Panc1 (cell line): ENCODE measurements at places on chromosomes 7 and 10.

GRCh38 chr7:47846138-47846836, 102.0 kb downstream of the PKD1L1 start:
- H3K27ac ChIP-seq = peak overlapping the region; percentile 70
- no peaks in the 10 kb centered on the region for H3K36me3 ChIP-seq
- H3K4me1 ChIP-seq = peaks cover 26% of the 10 kb centered on the region

DNA sequence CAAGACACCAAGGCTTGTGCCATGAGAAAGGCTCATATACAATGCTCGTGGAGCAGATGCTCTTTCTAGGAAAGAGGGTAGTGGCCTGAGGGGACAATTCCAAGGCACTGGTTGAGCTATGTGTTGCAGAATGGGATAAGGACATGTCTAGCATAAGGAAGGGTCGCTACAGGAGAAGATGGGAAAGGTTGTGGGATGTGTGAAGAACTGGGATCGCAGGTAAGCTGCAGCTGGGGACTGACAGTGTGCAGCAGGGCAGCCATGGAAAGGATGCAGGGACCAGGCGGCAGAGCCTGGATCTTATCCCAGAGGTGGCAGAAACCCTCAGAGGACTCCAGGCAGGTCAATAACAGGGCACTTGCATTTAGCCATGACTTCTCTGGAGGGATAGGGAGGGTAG, 56.1 kb downstream of the COBL start:
- no peaks in the 10 kb centered on the region for H3K4me1 ChIP-seq
- no peaks in the 10 kb centered on the region for H3K36me3 ChIP-seq
- H3K27me3 ChIP-seq = no peaks in the 10 kb centered on the region

- DNase-seq = no peak
- no peak overlapping the region for H3K4me3 ChIP-seq
- no peak overlapping the region for H3K27ac ChIP-seq
Measured at GRCh38 chr10:62710182-62710581, 94.3 kb upstream of the ADO start.

DNA sequence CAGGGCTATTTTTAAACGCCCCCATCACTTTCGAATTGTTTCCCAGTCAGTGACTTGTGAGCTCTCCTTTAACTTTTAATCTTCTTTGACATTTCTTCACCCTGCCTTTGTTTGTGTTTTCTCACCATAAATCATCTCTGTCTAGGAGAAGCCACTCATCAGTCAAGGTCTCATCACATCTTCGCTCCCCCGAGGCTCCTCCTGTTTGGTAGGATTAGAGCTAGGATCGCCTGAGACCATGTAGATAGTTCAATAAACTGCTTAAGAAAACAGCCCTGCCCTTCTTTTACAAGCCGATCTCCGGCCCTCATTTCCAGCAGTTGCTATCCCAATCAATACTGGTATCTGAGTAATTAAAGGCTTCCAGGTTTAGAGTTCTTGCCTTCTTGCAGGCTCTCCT, 472.8 kb upstream of the ADARB2 start:
- no peaks in the 10 kb centered on the region for H3K4me1 ChIP-seq
- no peak overlapping the region for H3K27ac ChIP-seq
- H3K27me3 ChIP-seq = no peaks in the 10 kb centered on the region
- no peaks in the 10 kb centered on the region for H3K36me3 ChIP-seq
- no peak overlapping the region for H3K4me3 ChIP-seq
